Gastroesophageal sphincter (tissue), 4 donors: ENCODE measurements at places on chromosomes 2 and 18.

DNA sequence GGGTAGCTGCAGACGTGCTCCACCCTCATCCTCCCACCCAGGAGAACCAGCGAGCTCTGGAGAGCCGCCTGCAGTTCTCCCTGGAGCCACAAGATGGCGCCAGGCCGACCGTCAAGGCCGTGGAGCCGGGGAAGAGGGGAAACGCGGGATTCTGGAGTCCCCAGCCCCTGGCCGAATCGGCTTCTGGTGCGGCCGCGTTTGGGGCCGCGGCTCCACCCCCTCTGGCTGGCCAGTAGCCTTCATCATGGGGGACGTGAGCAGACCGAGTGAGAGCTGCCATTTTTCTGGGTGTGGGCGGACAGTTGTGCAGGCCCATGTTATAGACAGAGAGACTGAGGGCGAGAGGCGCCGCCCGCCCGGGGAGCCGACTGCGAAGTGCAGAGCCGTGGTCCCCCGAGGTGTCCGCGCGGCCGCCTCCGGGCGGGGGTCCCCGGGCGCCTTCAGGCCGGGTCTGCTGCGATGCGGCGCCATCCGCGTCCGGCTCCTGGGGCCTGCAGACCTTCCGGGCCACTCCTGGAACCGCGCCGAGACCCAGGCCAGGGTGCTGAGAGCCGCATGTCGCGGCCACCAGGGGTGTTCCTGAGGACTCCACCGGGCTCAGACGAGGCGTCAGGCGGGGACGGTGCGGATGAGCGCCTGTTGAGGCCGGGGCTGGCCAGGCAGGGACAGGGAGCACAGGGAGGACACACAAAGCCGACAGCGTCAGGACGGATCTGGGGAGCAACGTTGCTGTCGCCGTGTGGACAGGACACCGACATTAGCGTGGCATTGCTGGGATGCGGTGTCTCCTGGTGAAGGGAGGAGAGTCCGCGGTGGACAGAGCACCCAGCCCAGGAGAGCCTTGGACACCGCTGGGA lies 418.2 kb upstream of the HS6ST1 start:
- H3K4me1 ChIP-seq, result peaks cover 15% of the 10 kb centered on the region
- no peaks in the 10 kb centered on the region for H3K36me3 ChIP-seq
- H3K4me3 ChIP-seq, result no peak overlapping the region
- peak overlapping the region; percentile 35 for H3K27ac ChIP-seq
- H3K27me3 ChIP-seq, result peaks cover 4% of the 10 kb centered on the region

GRCh38 chr2:226798422-226799210 lies 1.0 kb downstream of the IRS1 start:
- H3K4me3 ChIP-seq, result peak overlapping the region; percentile 85
- no peak for ATAC-seq
- peak overlapping the region; percentile 97 for H3K27ac ChIP-seq
- H3K4me1 ChIP-seq, result peaks cover 30% of the 10 kb centered on the region

DNA sequence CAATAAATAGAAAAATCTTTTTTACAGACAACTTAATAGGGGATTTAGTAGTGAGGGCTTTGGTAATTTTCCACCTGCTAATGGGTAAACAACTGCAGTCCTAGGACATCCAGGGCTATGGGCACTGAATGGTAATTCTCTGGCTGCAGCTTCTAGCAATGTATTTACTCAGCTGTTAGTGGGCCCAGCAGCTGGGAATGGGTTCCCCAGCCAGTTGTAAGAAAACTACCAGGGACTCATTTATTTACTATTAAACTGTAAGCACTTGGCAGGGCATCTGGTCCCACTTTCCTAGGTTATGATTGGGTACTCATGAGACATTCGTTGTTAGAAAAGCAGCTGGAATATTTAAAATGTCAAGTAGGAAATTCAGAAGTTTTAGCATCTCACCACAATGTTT lies 363.8 kb upstream of the TRIB2 start:
- ATAC-seq, result no peak
- no peak overlapping the region for H3K27ac ChIP-seq
- no peaks in the 10 kb centered on the region for H3K36me3 ChIP-seq

GRCh38 chr18:69943021-69943420 lies 4.7 kb downstream of the CD226 start:
- H3K27ac ChIP-seq, result no peak overlapping the region
- H3K36me3 ChIP-seq, result no peaks in the 10 kb centered on the region
- no peaks in the 10 kb centered on the region for H3K27me3 ChIP-seq
- no peaks in the 10 kb centered on the region for H3K4me1 ChIP-seq

DNA sequence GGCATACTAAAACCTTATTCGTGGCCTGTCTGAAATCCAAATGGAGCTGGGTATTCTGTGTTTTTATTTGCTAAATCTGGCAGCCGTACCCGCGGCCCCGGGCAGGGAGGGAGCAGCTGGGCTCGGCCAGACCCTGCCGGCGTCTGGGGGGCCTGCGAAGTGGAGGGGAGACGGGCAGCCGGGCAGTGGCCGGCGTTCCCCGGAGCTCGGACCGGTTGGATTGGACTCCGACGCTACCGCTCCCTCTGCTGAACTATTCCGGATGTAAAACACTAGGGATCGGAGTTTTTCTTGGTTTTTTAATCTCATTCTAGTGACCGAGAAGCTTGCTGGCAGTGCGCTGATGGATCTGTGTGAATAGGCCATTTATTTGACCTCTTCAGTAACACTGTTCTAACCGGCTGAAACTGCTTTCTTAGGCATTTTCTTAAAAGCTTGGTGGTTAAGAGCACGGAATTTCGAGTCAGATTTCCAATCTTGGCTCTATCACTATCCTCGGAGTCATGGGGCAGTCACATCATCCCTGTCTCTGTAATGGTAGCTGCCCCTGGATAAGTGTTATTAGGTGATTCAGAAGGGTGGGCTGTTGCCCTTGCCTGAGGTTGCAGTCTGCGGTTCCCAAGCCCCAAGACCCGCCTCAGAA lies 694 bp downstream of the UNC50 start:
- peaks cover 39% of the 10 kb centered on the region for H3K4me1 ChIP-seq
- H3K36me3 ChIP-seq, result no peaks in the 10 kb centered on the region
- no peak for ATAC-seq
- peak overlapping the region; percentile 93 for H3K27ac ChIP-seq
- H3K4me3 ChIP-seq, result peak overlapping the region; percentile 99

- peak overlapping the region; percentile 86 for H3K27ac ChIP-seq
- H3K4me3 ChIP-seq, result no peak overlapping the region
- H3K27me3 ChIP-seq, result no peaks in the 10 kb centered on the region
- no peaks in the 10 kb centered on the region for H3K36me3 ChIP-seq
These were observed 154.9 kb upstream of the NDUFV2 start for GRCh38 chr18:8947566-8947965.

GRCh38 chr2:117137371-117137770 lies 677.1 kb upstream of the DDX18 start:
- H3K36me3 ChIP-seq, result no peaks in the 10 kb centered on the region
- no peaks in the 10 kb centered on the region for H3K4me1 ChIP-seq

DNA sequence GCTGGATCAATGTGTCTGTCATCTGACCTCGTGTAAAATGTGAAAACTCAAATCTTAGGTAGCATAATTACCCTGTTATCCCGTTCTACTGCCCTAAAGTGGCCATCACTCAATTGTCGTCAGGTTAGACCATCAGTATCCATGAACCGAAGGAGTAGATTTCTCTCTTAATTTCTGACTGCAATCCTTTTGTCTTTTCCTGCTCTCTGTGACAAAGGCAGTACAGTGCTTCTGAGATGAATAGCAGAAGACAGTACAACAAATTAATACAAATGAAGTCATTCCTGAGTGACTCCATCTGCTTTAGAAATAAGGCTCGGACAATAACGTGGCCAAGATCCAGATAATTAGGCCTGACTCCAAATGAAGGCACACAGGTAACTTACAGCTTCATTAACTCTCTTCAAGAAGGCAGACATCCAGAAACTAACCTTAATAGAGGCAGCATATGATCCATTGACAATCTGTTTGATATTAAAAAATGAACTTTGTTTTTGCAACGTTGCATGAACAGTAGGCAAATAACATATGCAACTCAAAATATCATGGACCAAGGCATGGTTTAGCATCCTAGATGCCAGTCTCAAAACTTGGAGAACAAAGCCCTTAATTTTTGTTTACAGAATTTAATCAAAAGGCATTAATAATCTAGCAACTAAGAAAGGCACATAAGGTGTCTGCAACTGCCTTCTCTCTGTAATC lies 96.7 kb upstream of the CDH20 start:
- H3K4me3 ChIP-seq, result no peak overlapping the region
- no peak for ATAC-seq
- no peaks in the 10 kb centered on the region for H3K4me1 ChIP-seq
- H3K27me3 ChIP-seq, result no peaks in the 10 kb centered on the region
- H3K27ac ChIP-seq, result no peak overlapping the region
- no peaks in the 10 kb centered on the region for H3K36me3 ChIP-seq

DNA sequence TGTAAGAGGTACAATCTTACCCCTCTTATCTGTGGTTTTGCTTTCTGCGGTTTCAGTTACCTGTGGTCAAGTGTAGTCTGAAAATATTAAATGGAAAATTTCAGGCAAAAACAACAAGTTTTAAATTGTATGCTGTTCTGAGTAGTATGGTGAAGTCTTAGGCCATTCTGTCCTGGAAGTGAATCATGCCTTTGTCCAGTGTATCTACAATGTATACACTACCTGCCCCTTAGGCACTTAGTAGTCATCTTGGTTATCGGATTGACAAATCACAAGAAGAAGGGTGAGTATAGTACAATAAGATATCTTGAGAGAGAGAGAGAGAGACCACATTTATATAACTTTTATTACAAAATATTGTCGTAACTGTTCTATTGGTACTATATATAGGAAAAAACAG lies 43.5 kb downstream of the RAB3GAP1 start:
- H3K36me3 ChIP-seq, result peaks cover 37% of the 10 kb centered on the region
- ATAC-seq, result no peak
- H3K27me3 ChIP-seq, result no peaks in the 10 kb centered on the region
- H3K4me1 ChIP-seq, result no peaks in the 10 kb centered on the region
- H3K4me3 ChIP-seq, result no peak overlapping the region
- H3K27ac ChIP-seq, result no peak overlapping the region

- H3K4me3 ChIP-seq, result no peak overlapping the region
- ATAC-seq, result no peak
- H3K27ac ChIP-seq, result no peak overlapping the region
- no peaks in the 10 kb centered on the region for H3K4me1 ChIP-seq
- H3K36me3 ChIP-seq, result peaks cover 8% of the 10 kb centered on the region
- H3K27me3 ChIP-seq, result peaks cover 61% of the 10 kb centered on the region
These were observed 81.8 kb downstream of the INPP5D start for GRCh38 chr2:233141901-233142300.

DNA sequence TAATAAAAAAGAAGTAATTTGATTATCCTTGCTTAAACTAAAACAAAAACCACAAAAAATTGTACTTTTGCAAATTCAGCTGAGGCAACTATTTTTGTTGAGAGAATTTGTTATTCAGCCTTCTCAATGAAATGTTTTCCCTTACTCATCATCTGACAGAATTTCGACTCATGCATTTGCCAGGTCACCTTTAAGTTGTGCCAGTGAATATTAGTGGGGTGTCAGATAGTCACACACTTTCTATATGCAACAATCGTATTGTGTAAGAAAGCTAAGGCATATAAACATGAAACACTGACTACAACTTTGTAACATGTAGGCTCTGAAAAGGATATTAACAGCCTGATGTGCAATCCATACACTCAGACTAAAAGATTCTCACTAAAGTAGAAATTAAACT lies 1653.1 kb upstream of the SLC39A10 start:
- no peaks in the 10 kb centered on the region for H3K36me3 ChIP-seq
- no peaks in the 10 kb centered on the region for H3K27me3 ChIP-seq
- no peak overlapping the region for H3K27ac ChIP-seq
- no peak overlapping the region for H3K4me3 ChIP-seq

DNA sequence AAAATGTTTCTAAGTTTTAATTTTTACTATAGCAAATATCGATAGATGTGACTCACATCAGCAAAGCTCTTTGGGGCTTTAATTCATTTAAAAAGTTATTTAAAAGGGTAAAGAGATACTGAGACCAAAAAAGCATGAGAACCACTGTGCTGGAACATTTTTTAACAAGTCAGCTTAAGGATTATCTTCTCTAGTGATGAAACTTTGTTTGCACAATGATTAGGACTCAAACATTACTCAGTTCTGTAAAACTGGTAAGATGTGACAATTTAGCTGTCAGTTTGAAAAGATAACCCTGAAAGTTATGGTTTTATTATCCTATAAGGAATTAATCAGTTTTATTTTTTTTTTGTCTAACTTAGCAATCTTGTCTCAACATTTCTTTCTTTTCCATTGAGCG lies 301.4 kb downstream of the TSN start:
- no peaks in the 10 kb centered on the region for H3K27me3 ChIP-seq
- no peaks in the 10 kb centered on the region for H3K4me1 ChIP-seq
- ATAC-seq, result no peak
- no peaks in the 10 kb centered on the region for H3K36me3 ChIP-seq

GRCh38 chr2:172135446-172135845 lies 32.7 kb upstream of the DLX2 start:
- no peak for ATAC-seq
- H3K36me3 ChIP-seq, result no peaks in the 10 kb centered on the region
- no peaks in the 10 kb centered on the region for H3K4me1 ChIP-seq
- no peak overlapping the region for H3K4me3 ChIP-seq
- H3K27me3 ChIP-seq, result peaks cover 5% of the 10 kb centered on the region

DNA sequence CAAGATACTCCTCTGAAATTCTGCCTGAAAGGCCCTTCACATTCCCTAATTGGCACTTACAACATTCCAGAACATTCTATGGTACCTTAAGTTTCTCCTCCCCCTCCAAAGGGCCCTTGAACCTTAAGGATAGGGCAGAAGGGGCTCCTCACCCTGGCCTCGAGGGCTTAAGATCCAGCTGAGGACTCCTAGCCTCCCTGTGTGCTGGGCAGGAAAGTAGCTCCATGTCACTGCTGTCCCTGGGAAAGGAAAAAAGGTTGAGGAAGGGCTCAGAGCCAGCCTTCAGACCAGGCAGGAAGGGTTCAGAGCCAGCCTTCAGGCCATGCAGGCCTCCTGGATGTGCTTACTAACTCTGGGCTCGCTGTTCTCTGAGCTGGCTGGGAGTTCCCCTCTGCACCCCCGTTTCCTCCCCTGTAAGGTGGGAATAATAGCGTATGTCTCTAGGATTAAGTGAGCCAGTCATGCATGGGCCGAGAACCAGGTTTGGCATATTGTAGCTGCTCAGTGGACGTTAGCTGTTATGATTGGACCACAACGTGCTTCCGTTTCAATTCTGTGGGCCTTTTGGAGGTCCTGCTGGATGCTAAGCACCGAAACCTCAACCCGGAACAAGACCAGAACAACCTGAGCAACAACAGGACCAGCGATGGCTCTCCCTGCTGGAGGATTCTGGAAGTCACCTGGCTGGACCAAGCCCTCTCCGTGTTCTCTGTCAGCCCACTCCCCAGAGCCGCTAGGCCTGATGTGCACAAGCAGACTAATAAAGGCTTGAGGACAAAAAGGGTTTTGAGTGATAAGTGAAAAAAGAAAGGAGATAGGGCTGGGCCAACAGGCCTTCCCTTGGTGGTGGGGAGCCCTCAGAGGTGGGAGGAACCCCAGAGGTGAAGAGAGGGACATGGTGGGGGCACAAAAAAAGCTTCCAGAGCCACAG lies 1.0 kb upstream of the B3GNT7 start:
- no peak overlapping the region for H3K4me3 ChIP-seq
- H3K27ac ChIP-seq, result no peak overlapping the region
- peaks cover 3% of the 10 kb centered on the region for H3K4me1 ChIP-seq
- H3K27me3 ChIP-seq, result peaks cover 49% of the 10 kb centered on the region
- ATAC-seq, result peak; percentile 8
